ENCODE measurements at places on chromosomes 5 and 9. TPM values are rescaled to one million over a fixed set of nuclear protein-coding genes. Genes with fewer than 3 reads are reported as not detected.

DMRT3 gene
- not detected for total RNA-seq

CDX1 gene
- total RNA-seq: not detected

NR4A3 gene
- total RNA-seq: 2.9 TPM

ANAPC2 gene
- 23.4 TPM for total RNA-seq

BARHL1 gene
- total RNA-seq: not detected

FREM1 gene
- not detected for total RNA-seq

TNFSF15 gene
- 0.08 TPM for total RNA-seq

AK8 gene
- 1.1 TPM for total RNA-seq

RELL2 gene
- 3.5 TPM for total RNA-seq

KIF20A gene
- total RNA-seq: 37.7 TPM

CCDC192 gene
- not detected for total RNA-seq

C9orf50 gene
- 0.36 TPM for total RNA-seq

FCN2 gene
- not detected for total RNA-seq

MAST4 gene
- total RNA-seq: 2.0 TPM

HMCN2 gene
- 0.12 TPM for total RNA-seq

PIP5KL1 gene
- total RNA-seq: 2.0 TPM

ADAMTSL2 gene
- not detected for total RNA-seq

CCL28 gene
- total RNA-seq: 0.09 TPM

GRXCR2 gene
- total RNA-seq: not detected

BTNL8 gene
- not detected for total RNA-seq

PAPPA gene
- total RNA-seq: 30.6 TPM

SNCAIP gene
- total RNA-seq: not detected

GHR gene
- 0.06 TPM for total RNA-seq

PHF24 gene
- total RNA-seq: 0.39 TPM

BRINP1 gene
- total RNA-seq: 0.10 TPM

GLRA1 gene
- not detected for total RNA-seq

PIP5K1B gene
- total RNA-seq: not detected

PTGER4 gene
- total RNA-seq: 3.6 TPM

LCN10 gene
- total RNA-seq: not detected

PCDHA2 gene
- not detected for total RNA-seq

ALDH1A1 gene
- 5,926 TPM for total RNA-seq

MRPS30 gene
- 36.1 TPM for total RNA-seq

SLIT3 gene
- total RNA-seq: 13.2 TPM

F12 gene
- total RNA-seq: 25.7 TPM

PCDHGA5 gene
- total RNA-seq: 0.14 TPM

NFIB gene
- total RNA-seq: 10.4 TPM

HAND1 gene
- 0.25 TPM for total RNA-seq

TLX3 gene
- not detected for total RNA-seq

PRRX2 gene
- total RNA-seq: 9.5 TPM

DHFR gene
- total RNA-seq: 62.7 TPM

FGD3 gene
- 0.55 TPM for total RNA-seq

ABCA1 gene
- 3.4 TPM for total RNA-seq

ATOSB gene
- total RNA-seq: 11.1 TPM

Measured in A549 treated with Mapracorat at 1 μM for 4 hours (cell line).